ENCODE measurements at places on chromosomes 11 and 22. TPM values are rescaled to one million over a fixed set of nuclear protein-coding genes. Genes with fewer than 3 reads are reported as not detected.

The MS4A1 gene
- total RNA-seq, result not detected

The MOV10L1 gene
- total RNA-seq, result not detected

The ME3 gene
- total RNA-seq, result 11.2 TPM

The GTSE1 gene
- 0.67 TPM for total RNA-seq

The LRRC74B gene
- not detected for total RNA-seq

The PTPN5 gene
- not detected for total RNA-seq

The MISFA gene
- 4.8 TPM for total RNA-seq

The PCF11 gene
- 40.6 TPM for total RNA-seq

The OR6T1 gene
- total RNA-seq, result not detected

The SPI1 gene
- not detected for total RNA-seq

The CDC42BPG gene
- 18.7 TPM for total RNA-seq

Data from mammary epithelial cell (primary cell).